Right ventricle myocardium superior (tissue), 1 donor: ENCODE measurements at places on chromosomes 1 and 21.

- no peak for DNase-seq
Observed at GRCh38 chr1:17359031-17359430, 13.0 kb upstream of the PADI6 start.

- no peak for DNase-seq
Observed at GRCh38 chr1:9448132-9449109, 90.8 kb upstream of the SLC25A33 start.

DNA sequence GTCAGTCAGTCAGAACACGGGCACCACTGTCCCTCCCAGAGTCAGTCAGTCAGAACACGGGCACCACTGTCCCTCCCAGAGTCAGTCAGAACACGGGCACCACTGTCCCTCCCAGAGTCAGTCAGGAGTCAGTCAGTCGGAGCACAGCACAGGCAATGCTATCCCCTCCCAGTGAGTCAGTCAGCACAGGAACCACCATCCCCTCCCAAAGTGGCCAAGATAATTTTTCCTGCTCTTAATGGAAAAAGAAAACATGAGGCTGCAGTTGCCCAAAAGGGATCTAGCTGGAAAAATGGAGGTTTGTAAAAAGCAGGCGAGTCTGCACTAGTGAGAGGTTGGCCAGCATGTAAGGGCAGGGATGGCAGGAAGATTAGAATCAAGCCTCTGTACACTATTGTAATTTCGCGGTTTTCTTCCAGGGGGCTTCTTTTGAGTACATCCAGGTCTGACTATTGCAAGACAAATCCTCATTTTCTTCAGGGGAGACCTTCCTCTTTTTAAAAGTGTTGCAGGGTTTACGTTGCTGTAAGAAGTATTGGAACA, 213.8 kb downstream of the SIPA1L2 start:
- DNase-seq: no peak

DNA sequence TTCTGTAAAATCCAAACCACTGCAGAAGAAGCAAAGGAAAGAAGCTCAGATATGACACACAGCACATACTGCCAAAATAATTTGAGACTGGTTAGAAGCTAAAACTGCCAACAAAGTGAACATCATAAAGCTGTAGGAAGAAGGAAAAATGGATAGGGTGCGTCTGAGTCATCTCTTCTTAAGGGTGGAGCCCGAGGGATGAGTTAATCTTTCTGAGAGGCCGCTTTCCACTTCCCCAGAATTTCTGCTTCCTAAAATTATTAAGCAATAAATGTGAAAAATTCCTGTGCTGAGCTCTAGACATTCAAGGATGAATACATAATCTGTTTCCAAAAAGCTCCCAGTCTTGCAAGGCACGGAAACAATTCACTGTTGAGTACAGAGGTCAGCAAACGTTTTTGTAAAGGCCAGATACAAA, 20.1 kb downstream of the PPT1 start:
- DNase-seq: no peak

DNA sequence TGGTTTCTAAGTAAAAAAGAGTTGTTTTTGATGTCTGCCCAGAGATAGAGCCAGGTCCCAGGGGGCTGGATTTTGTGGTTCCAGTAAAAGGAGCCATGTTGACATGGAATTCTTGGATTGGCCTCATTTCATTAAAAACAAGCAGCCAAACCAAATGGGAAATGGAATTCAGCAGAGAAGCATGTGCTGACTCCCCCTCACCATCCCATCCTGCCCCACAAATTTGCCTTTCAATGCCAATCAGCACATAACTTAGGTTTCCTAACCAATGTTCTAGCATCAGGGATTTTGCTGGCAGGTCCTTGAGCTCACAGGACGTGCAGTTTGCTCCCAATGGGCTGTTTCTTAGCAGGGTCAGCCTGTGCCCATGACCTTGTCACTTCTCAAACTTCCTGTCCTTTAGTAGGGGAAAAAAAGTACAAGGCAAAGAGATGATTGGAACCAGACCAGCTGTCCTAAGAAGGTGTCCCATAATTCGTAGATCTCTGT, 101.5 kb upstream of the GADD45A start:
- no peak for DNase-seq

- no peak for DNase-seq
Observed at GRCh38 chr1:30665216-30666010, 58.0 kb downstream of the MATN1 start.

DNA sequence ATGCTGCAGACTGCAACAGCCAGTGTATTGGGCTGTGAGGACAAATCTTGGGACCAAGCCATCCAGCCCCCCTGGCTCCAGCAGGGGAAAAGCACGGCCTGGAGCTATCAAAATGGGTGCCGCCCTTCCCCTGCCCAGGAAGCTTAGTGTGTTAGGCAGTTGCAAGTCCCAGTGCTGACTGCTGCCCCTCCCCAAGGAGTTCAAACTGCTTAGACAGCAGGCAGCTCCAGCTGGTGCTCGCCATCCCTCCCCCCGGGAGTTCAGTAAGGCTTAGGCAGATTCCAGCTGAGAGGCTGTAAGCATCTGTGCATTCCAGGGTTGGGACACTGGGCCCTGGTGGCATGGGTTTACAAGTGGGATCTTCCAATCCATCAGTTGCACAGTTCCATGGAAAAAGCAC, 579.6 kb upstream of the NR5A2 start:
- DNase-seq: no peak

DNA sequence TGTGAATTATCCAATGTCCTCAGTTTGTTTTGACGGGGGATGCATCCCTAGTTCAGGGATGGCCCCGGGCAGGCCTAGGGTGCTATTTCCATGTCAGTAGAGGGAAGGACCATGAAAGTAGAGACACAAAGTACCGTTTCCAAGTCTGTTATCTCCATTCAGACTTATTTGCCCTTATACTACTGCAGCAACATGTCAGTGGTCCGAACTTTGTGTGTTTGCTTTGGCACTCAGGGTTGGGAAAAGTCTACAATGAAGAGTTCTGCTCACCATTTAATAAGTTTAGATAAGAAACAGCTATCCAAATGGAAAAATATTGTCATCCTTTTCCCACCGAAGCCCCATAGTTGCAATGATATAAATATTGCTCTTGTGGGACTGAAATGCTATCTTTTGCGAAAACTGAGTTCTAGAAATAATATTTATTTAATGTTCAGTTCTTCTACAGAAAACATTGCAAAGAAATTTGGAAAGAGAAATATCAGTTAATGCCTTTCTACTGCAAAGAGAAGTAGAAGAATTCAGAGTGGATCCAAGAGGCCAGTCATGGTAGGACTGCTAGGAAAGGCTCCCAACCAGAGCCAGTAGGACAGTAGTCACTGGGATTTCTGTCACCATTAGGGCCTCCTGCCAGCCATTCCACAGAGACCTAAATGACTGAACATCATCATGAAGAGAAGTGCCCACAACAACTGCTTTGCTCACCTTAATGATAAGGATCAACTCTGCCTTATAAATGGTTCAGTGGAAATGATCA, 11.5 kb upstream of the AGT start:
- DNase-seq: no peak

DNA sequence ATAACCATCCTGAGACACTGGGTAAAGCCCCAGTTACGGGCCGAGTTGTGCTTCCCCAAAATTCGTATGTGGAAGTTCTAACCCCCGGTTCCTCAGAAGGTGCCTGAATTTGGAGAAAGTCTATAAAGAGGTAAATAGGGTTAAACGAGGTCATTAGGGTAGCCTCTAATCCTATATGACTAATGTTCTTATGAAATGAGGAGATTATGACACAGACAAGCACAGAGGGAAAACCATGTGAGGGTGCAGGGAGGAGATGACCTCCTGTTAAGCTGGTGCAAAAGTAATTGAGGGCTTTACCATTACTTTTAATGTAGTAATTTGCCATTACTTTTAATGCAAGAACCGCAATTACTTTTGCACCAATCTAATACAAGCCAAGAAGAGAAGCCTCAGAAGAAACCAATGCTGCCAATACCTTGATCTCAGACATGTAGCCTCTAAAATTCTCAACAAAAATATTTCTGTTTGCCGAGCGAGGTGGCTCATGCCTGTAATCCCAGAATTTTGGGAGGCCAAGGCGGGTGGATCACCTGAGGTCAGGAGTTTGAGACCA, 260.8 kb downstream of the GPATCH2 start:
- DNase-seq: no peak
